ENCODE measurements at places on chromosomes 4 and X. TPM values are rescaled to one million over a fixed set of nuclear protein-coding genes. Genes with fewer than 3 reads are reported as not detected.

- no peak for DNase-seq
- no peak overlapping the region for H3K27ac ChIP-seq
- H3K36me3 ChIP-seq = no peaks in the 10 kb centered on the region
- no peaks in the 10 kb centered on the region for H3K4me1 ChIP-seq
Observed at GRCh38 chr4:6221851-6222760, 21.8 kb upstream of the JAKMIP1 start.

Gene ARHGAP24
- total RNA-seq = 10.9 TPM

- H3K4me3 ChIP-seq = no peak overlapping the region
- H3K27ac ChIP-seq = no peak overlapping the region
- no peak for DNase-seq
- no peaks in the 10 kb centered on the region for H3K36me3 ChIP-seq
Observed at GRCh38 chr4:154954117-154954516, 173.0 kb downstream of the RBM46 start.

Gene RBMX
- total RNA-seq = 369 TPM

DNA sequence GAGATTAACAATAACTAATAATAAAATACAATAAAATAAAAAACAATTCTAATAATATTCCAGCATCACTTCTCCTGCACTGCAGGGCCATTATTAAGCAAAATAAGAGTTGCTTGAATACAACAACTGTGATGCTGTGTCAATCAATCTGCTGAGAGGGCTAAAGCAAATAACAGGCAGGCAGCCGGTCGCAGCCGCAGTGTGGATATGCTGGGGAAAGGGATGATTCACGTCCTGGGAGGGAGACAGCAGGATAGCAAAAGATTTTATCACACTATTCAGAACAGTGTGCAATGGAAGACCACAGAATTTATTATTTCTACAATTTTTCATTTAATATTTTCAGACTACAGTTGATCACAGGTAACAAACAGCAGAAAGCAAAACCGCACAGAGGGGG lies 76.5 kb upstream of the SMARCAD1 start:
- no peaks in the 10 kb centered on the region for H3K36me3 ChIP-seq
- H3K4me1 ChIP-seq = peaks cover 3% of the 10 kb centered on the region
- no peaks in the 10 kb centered on the region for H3K27me3 ChIP-seq
- H3K4me3 ChIP-seq = no peak overlapping the region

Gene FAM47A
- total RNA-seq = not detected

Gene SPINK2
- total RNA-seq = 4.6 TPM

GRCh38 chr4:86521373-86521969 lies 72.6 kb upstream of the PTPN13 start:
- peaks cover 3% of the 10 kb centered on the region for H3K36me3 ChIP-seq
- H3K4me1 ChIP-seq = no peaks in the 10 kb centered on the region

- H3K4me3 ChIP-seq = no peak overlapping the region
- H3K27me3 ChIP-seq = no peaks in the 10 kb centered on the region
Observed at GRCh38 chr4:141731481-141731880, 95.1 kb downstream of the IL15 start.

DNA sequence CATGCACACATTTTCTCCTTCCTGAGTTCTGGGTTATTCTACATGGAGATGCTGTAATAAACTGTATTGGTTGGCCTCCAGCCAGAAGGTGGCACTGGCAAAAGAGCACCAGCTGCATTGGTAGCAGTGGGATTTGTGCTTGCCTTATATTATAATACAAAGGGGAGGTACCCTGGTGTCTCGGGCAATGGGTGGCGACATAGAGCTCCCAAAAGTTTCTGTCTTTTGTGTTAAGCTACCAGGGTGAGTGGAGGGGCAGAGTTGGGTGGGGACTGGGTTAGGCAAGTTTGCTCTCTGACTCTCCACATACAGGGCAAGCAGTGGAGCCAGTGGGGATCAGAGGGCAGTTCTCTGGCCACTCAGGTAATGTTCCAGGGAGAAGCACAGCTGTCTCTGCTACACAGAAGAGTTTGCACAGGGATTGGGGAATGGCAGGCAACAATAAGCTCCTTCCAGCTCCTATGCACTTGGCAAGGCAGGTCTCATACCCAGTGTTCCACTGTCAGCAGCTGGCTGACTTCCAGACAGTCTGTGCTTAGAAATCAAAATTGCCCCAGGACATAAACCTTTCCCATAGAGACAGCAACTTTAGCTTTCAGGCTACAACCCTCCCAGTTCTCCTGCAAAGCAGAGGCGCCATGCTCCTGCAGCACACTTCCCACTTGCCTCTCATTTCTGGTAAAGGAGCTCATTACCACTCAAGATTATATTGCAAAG lies 463.9 kb upstream of the PCDH7 start:
- H3K4me3 ChIP-seq = no peak overlapping the region
- H3K4me1 ChIP-seq = no peaks in the 10 kb centered on the region
- H3K27ac ChIP-seq = no peak overlapping the region

Gene PITX2
- 13.8 TPM for total RNA-seq

Gene OPHN1
- 5.6 TPM for total RNA-seq

- H3K4me1 ChIP-seq = peaks cover 2% of the 10 kb centered on the region
- no peak for DNase-seq
- H3K4me3 ChIP-seq = no peak overlapping the region
- no peaks in the 10 kb centered on the region for H3K27me3 ChIP-seq
- no peak overlapping the region for H3K27ac ChIP-seq
Observed at GRCh38 chr4:36288731-36289426, 7.5 kb downstream of the DTHD1 start.

GRCh38 chr4:4780729-4781244 lies 78.7 kb upstream of the MSX1 start:
- no peaks in the 10 kb centered on the region for H3K36me3 ChIP-seq
- no peak overlapping the region for H3K27ac ChIP-seq
- peaks cover 24% of the 10 kb centered on the region for H3K4me1 ChIP-seq
- no peak for DNase-seq

DNA sequence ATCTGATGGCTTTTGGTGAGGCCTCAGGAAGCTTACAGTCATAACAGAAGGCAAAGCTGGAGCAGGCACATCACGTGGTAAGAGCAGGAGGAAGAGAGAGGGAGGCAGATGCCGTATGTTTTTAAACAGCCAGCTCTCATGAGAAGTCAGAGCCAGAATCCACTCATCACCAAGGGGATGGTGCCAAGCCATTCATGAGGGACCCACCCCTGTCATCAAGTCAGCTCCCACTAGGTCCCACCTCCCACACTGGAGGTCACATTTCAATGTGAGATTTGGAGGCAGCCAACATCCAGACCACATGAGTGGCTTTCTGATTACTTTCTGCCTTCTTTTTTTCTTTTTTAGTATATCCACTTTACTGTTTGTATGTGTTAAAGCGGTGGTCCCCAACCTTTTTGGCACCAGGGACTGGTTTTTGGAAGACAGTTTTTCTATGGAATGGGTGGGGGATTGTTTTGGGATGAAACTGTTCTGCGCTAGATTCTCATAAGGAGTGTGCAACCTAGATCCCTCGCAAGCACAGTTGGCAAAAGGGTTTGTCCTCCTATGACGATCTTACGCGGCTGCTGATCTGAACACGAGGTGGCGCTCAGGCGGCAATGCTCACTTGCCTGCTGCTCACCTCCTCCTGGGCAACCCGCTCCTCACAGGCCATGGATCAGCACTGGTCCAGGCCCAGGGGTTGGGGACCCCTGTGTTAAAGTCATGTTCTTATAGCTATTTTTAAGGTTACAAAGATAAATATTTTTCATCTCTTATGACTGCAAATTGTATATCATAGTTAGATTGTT lies 61.7 kb downstream of the SLIT2 start:
- DNase-seq = no peak
- H3K4me3 ChIP-seq = no peak overlapping the region
- peaks cover 2% of the 10 kb centered on the region for H3K27me3 ChIP-seq
- no peak overlapping the region for H3K27ac ChIP-seq
- peaks cover 7% of the 10 kb centered on the region for H3K36me3 ChIP-seq

- H3K27ac ChIP-seq = no peak overlapping the region
- H3K4me1 ChIP-seq = no peaks in the 10 kb centered on the region
- DNase-seq = no peak
- no peak overlapping the region for H3K4me3 ChIP-seq
- peaks cover 5% of the 10 kb centered on the region for H3K36me3 ChIP-seq
- no peaks in the 10 kb centered on the region for H3K27me3 ChIP-seq
Observed at GRCh38 chrX:150456466-150456865, 93.3 kb downstream of the MAMLD1 start.

DNA sequence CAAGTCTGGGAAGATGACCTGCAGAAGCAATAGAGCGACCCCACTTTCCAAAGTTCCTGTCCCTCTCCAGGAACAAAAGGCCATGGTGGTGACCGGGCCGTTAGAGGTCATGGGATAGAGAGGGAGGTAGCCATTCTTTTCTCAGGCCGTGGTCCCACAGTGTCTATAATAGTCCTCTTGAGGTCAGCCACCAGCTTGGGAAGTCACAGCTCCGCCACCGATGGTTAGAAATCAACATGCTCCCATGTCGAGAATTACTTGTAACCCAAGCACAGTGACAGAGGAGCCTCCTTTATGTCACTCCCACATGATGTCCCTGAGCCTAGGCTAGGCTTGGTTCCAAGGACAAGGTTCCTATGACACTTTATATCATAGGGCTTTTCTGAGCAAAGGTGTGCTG lies 48.3 kb upstream of the CBR4 start:
- peaks cover 20% of the 10 kb centered on the region for H3K4me1 ChIP-seq
- no peak overlapping the region for H3K27ac ChIP-seq
- no peak overlapping the region for H3K4me3 ChIP-seq
- DNase-seq = no peak
- H3K27me3 ChIP-seq = no peaks in the 10 kb centered on the region

GRCh38 chr4:67700738-67701516 lies at the start of gene UBA6:
Gene UBA6 (minus strand): TSS chr4:67701155. CDS start chr4:67701119, 36 bp downstream.
- peak within 1 kb of the TSS; percentile 96 for H3K27ac ChIP-seq
- H3K4me3 ChIP-seq = peak within 1 kb of the TSS; percentile 98
- H3K4me1 ChIP-seq = peaks cover 26% of the 10 kb centered on the region
- DNase-seq = peak; percentile 94

Gene NAP1L2
- 2.5 TPM for total RNA-seq

DNA sequence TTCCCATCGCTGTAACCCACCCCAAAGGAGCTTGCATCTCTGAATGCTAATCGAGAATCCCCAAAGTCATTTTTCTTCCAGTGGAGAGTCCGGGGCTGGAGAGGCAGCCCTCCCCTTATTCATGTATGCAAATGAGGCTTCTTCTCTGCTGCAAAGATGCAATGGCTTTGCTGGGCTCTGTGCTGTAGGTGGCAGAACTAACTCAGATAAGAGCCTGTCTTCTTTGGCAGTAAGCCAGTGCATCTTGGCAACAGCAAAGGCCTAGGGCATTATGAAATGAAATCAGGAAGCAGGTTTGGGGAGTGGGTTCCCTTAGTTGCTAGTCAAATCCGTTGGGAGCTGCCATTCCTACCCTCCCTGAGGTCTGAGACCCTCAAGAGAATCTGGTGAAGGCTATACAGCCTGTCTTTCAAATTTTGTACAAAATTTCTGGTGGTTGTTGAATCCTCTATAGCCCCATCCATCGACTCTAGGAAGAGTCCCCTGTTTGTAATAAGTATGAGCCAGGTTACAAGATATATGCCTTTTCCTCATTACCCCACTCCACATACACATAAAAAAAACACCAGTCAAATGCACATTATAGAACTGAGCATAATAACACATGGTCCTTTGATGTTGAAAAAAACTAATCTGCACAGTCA lies 290.6 kb upstream of the TAPT1 start:
- H3K4me1 ChIP-seq = peaks cover 9% of the 10 kb centered on the region
- H3K27ac ChIP-seq = no peak overlapping the region
- H3K36me3 ChIP-seq = no peaks in the 10 kb centered on the region
- H3K27me3 ChIP-seq = no peaks in the 10 kb centered on the region
- H3K4me3 ChIP-seq = no peak overlapping the region
- DNase-seq = no peak

DNA sequence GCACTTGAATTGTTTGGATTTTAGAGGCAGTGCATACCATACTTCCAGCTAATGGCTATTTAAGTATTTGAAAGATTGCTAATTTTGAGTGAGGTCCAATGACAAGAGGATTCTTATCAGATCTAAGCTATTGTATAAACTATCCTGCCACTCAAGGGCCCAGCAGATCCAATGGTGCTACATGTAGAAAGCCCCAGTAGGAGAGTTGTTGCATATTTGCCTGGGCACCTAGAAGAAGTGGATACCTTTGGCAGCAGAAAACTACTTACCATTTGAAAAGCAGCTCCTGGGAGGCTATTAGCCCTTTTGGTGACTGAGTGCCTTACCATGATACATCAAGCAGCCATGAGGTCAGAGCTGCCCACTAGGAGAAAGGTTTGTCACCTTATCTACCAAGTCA lies 447.3 kb downstream of the C4orf33 start:
- no peak overlapping the region for H3K27ac ChIP-seq
- H3K27me3 ChIP-seq = no peaks in the 10 kb centered on the region
- no peak for DNase-seq
- H3K4me3 ChIP-seq = no peak overlapping the region
- H3K36me3 ChIP-seq = no peaks in the 10 kb centered on the region

GRCh38 chr4:127685292-127685691 lies 44.9 kb upstream of the SLC25A31 start:
- no peaks in the 10 kb centered on the region for H3K4me1 ChIP-seq
- H3K27ac ChIP-seq = no peak overlapping the region
- no peaks in the 10 kb centered on the region for H3K27me3 ChIP-seq
- no peak overlapping the region for H3K4me3 ChIP-seq
- peaks cover 15% of the 10 kb centered on the region for H3K36me3 ChIP-seq
- DNase-seq = no peak

DNA sequence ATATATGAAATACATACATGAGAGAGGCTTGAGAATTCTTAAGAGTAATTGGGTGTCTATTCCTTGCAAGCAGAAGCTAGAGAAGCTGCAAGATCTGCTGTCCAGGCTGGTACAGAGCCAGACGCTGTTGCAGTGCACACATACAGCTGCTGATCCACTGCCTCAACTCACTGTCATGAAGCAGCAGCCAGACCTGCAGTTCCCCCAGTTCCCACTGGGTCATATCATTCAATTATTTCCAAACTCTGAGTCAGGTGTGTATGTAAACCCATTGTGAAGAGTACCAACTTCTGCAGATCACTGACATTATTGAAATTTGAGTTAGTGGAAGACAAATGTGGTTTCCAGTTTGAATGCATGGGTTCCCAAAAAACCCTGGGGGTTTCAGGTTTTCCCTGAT lies 1212.8 kb upstream of the ADGRL3 start:
- no peak for DNase-seq
- H3K36me3 ChIP-seq = no peaks in the 10 kb centered on the region
- H3K27ac ChIP-seq = no peak overlapping the region
- H3K4me1 ChIP-seq = no peaks in the 10 kb centered on the region
- H3K4me3 ChIP-seq = no peak overlapping the region
- H3K27me3 ChIP-seq = no peaks in the 10 kb centered on the region

DNA sequence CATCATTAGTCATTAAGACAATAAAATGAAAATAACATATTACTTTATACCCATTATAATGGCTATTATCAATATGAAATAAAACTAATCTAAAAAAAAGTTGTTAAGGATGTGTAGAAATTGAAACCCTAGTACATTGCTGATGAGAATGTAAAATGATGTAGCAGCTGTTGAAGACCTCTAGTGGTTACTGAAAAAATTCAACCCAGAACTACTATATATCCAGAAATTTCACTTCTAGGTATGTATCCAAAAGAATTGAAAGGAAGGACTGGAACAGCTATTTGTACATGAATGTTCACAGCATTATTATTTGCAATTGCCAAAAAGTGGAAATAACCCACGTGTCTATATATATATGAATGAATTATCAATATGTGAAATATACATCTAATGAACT lies 180.3 kb upstream of the KLHL4 start:
- H3K27ac ChIP-seq = no peak overlapping the region
- H3K36me3 ChIP-seq = no peaks in the 10 kb centered on the region
- H3K4me1 ChIP-seq = no peaks in the 10 kb centered on the region
- no peaks in the 10 kb centered on the region for H3K27me3 ChIP-seq
- no peak for DNase-seq

- peaks cover 12% of the 10 kb centered on the region for H3K4me1 ChIP-seq
- no peaks in the 10 kb centered on the region for H3K27me3 ChIP-seq
- H3K4me3 ChIP-seq = no peak overlapping the region
- DNase-seq = no peak
- peaks cover 4% of the 10 kb centered on the region for H3K36me3 ChIP-seq
Observed at GRCh38 chr4:7710576-7711306, 228.9 kb downstream of the AFAP1 start.

Gene GDPD2
- total RNA-seq = 4.0 TPM

All from type B pancreatic cell (in vitro differentiated cells).